ENCODE measurements at places on chromosomes 3 and 15. TPM values are rescaled to one million over a fixed set of nuclear protein-coding genes. Genes with fewer than 3 reads are reported as not detected.

GRCh38 chr3:177932750-177933660 lies 603.2 kb upstream of the KCNMB2 start:
- DNase-seq: no peak

- DNase-seq: no peak
Observed at GRCh38 chr3:8756671-8757070, 12.7 kb downstream of the OXTR start.

The FAM107A gene
- total RNA-seq: 0.31 TPM

GRCh38 chr3:180875124-180875698 lies 37.3 kb upstream of the FXR1 start:
- no peak for DNase-seq

The SLC28A1 gene
- 0.16 TPM for total RNA-seq

The CCR8 gene
- total RNA-seq: not detected

- DNase-seq: no peak
Observed at GRCh38 chr3:174132006-174132405, 727.1 kb upstream of the NAALADL2 start.

The ACP3 gene
- 2.5 TPM for total RNA-seq

- DNase-seq: no peak
Observed at GRCh38 chr3:73144276-73144675, 82.8 kb downstream of the EBLN2 start.

DNA sequence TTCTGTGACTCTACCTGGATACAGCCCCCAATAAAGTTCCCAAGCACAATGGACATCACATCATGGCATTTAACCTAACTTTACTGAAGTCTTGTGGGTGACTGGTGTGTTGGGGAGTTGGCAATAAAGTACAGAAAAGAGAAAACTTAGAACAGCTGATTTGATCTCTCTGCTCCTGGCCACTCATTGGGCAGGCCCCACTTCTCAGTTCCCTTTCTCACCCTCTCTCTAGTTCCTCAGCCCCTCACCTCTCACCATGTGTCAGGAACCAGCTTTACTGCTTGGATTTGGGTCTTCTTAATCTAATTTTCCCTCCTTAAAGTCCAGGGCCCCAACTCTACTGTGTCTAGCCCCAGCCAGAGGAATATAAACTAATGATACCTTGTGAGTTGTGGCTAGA lies 713 bp upstream of the MUC13 start:
- DNase-seq: no peak

The CYP8B1 gene
- 0.16 TPM for total RNA-seq

DNA sequence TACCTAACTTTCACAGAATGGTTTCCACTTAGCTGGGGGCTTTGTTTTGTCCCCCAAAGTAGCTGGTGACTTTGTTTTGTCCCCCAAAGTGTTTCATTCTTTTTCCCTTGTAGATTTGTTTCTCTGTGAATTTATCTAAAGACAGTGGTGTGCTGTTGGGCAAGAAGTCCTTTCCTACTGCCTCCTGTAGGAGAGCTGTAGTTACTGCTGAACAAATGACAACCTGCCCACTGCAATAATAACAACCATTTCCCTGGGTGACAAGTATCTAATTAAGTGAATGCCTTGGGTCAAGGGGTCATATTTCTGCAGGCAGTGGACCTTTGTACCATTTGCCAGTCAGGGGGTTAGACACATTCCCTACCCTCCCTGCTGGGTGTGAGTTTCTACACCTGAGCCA lies 125.4 kb upstream of the BFSP2 start:
- no peak for DNase-seq

DNA sequence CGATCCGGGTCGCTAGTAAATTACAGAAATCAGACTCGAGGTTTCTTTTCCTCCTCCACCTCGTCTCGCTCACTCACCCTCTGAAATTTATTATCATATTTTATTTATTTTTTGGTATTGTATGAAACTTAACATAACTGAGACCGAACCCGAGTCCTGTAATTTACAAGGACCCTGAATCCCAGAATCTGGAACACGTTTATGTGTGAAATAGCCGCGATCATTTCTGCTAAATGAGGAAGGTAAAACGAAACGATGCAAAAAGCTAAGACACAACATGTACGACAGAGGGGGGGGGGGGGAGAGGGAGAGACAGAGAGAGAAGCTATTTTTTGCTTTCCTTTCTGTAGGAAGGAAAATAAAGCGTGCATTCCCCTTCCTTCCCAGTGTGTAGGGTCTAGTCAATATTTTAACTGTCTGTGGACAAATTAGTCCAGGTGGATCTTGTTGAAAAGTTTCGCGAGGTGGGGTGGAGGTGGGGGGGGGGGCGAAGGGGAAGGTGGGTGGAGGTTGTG lies 1.6 kb downstream of the BBX start:
- no peak for DNase-seq

- DNase-seq: no peak
Observed at GRCh38 chr3:37645517-37646380, 215.9 kb upstream of the CTDSPL start.

The PLS1 gene
- total RNA-seq: 26.4 TPM

GRCh38 chr15:50164458-50164857 lies 17.5 kb upstream of the SLC27A2 start:
- DNase-seq: no peak

The NDN gene
- total RNA-seq: 45.1 TPM

DNA sequence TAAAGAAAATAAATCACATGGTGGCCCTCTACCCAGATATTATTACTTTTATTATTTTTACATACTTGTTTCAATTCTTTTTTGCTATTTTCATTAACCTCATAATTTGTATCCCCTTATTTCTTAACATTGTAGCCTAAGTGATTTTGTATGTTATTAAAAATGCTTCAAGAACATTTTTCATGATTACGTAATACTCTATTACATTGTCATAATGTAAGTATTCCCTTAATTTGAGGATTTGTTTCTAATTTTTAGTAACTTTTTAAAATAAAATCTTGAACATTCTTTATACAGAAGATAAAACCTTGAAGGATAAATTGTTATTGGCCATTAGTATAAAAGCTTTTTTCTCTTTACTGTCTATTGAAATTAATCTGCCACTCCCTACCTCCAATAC lies 89.0 kb downstream of the DCUN1D1 start:
- DNase-seq: no peak

DNA sequence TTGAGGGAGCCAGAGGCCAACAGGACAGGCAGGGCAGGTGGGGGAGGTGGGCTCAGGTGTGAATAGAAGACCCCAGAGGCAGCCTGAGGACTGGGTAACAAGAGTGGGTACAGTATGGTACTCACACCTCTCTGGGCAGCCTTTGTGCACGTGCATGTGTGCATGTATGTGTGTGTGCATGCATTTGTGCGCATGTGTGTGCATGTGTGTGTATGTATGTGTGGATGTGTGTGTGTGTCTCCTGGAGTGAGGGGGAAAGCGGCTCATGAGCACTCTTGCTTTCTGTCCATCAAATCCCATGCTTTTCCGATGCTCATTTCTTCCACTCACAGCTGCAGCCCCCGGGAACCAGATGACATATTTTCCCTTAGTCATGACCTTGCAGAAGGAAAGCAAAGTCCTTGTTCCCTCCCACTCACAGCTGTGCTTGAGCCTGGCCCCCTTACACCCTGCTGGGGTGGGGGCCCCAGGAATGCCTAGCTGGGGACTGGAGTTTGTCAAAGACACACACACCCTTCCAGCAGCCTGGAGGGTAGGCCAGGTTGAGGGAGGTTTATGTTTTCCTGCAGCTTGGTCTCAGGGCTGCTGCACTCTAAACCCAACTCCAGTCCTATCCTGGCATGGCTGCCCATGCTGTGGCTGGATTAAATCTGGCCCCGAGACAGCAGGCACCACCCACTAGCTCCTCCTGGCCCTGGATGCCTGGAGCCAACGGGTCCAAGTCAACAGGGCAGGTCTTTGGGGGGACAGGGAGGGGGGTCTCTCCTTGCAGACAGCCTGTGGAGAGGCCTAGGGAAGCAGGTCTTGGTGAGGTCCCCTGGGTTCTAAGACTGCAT lies 22.5 kb downstream of the CCDC33 start:
- no peak for DNase-seq

GRCh38 chr3:176661432-176661964 lies 535.8 kb downstream of the TBL1XR1 start:
- DNase-seq: no peak

GRCh38 chr3:156631323-156631722 lies 43.1 kb upstream of the TIPARP start:
- no peak for DNase-seq

DNA sequence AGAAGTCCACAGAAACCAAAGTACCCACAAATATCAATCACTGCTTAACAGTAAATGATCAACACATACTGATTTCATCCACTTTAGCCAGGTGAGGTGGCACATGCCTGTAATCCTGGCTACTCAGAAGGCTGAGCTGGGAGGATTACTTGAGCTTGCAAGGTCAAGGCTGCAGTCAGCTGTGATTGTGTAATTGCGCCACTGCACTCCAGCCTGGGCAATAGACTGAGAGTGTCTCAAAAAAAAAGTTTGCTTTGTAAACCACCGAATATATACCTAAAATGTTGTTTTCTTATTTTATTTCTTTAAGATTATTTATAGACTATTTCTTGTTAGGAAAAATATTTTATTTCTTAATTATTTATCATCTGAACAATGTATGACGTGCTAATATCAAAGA lies 8.7 kb upstream of the ATP13A4 start:
- DNase-seq: no peak

- no peak for DNase-seq
Observed at GRCh38 chr3:69143612-69144011, 21.2 kb upstream of the LMOD3 start.

GRCh38 chr3:80994085-80994665 lies 767.3 kb downstream of the GBE1 start:
- DNase-seq: no peak

The SNX4 gene
- 23.2 TPM for total RNA-seq

The COLQ gene
- 2.2 TPM for total RNA-seq

The VIPR1 gene
- 7.1 TPM for total RNA-seq

The FOXL2 gene
- 1.4 TPM for total RNA-seq

The TLR9 gene
- total RNA-seq: not detected

DNA sequence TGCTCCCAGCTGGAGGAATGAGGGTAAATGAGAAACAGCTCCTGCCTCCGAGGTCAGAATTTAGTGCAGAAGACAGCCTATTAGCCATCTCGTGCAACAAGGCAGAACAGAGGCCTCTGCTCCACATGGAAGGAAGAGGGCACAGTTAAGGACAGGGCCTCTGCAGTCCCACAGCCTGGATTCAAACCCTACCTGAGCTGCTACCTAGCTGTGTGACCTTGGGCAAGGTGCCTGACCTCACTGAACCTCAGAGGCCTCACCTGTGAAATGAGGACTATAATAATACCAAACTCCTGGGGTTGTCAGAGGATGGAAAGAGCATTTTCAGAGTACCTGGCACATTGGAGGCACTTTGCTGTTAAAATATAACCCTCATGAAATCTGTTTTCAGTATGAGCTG lies 285.7 kb upstream of the CTNNB1 start:
- DNase-seq: no peak

The SPINK8 gene
- not detected for total RNA-seq

DNA sequence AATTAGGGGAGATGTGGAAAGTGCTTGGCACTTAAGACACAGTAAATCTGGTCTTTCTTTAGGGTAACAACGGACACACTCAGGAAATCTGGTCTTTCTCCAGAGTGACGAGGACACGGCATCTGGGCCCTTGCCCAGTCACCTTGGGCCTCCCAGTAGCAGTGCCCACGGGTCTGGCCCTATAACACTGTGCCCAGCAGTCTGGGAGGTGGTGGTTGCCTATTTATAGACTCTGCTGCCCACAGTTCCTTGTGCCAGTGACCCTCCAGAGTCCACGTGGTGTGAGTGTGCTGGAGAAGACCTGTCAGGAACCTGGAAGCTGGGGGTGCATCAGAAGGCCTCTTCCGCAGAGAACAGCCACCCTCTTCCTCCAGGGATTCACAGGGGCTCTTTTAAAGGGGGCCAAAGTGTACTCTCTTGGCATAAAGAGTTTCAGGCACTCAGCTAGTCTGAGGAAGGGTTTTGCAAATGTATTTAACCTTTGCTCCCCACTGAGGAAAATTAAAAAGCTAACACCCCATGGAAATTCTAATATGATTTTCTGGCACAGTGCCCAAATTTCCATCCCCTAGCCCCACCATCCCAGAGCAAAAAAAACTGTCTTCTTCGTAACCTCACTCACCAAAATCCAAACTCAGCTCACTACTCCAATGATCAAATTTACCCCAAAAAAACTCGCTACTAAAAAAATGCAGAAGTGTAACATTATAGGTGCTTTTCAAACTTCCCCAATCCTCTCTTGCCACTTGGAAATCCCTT lies 15.4 kb downstream of the WNT5A start:
- no peak for DNase-seq

DNA sequence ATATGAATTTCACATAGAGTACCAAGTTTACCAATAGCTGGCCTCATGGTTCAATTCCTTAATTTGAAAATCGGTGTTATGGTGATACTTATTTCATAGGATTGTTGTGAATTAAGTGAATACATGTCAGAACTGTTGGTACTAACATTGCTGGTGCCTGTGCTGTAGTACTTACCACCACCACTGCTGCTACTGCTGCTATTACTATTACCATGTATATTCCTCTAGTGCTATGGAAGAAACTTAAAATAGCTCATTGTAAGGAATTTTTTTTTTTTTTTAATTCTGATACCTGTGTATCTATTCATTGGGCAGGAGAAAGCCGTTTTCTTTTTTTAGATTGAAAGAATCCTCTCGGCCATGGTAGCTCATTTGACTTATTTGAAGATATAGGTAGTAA lies 3.6 kb downstream of the FYTTD1 start:
- DNase-seq: no peak

DNA sequence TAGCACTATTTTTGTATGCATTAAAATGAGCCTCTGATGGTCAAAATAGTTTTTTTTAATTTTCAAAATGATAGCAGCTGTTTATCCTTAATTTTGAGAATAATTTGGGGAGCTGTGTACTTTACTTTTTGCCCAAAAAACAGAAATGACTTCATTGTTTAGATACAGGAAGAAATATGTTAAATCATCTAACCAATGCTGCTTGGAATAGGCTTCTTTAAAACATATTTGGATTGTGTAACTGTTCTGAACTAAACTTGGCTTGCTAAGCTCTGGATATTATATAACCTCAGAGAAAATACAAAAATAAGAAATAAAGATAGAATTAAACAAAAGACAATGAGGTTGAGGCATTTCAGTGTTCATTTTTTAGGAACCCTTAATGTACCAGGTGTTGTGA lies 119.3 kb downstream of the SERPINI1 start:
- no peak for DNase-seq

The STXBP5L gene
- total RNA-seq: 5.9 TPM

- no peak for DNase-seq
Observed at GRCh38 chr3:81516042-81516441, 245.4 kb downstream of the GBE1 start.

The TMEM40 gene
- not detected for total RNA-seq

GRCh38 chr15:63930034-63930433 lies 96.3 kb upstream of the HERC1 start:
- DNase-seq: peak; percentile 5

The ZNF662 gene
- 2.9 TPM for total RNA-seq

All from WTC11 (cell line).